ENCODE measurements at places on chromosomes 5 and 9.
A peak's percentile ranks its signal among the peaks of the same experiment; 100 is the strongest.

- DNase-seq: no peak
Observed at GRCh38 chr9:79581388-79581787, 9.6 kb downstream of the TLE4 start.

DNA sequence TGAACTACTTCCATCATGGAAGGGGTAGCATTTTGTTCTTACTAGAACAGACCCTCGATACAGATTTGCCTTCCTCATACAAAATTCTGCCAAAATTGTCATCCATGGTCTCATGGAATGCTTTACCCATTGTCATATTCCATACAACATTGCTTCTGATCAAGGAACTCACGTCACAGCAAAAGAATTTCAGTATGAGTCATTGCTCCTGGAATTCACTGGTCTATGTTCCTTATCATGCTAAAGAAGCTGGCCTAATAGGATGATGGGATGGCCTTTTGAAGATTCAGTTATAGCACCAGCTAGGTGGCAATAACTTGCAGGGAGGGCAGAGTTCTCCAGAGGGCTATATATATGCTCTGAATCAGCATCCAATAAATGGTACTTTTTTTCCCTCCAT is 18.2 kb upstream of the FNIP1 start:
- no peak for DNase-seq

DNA sequence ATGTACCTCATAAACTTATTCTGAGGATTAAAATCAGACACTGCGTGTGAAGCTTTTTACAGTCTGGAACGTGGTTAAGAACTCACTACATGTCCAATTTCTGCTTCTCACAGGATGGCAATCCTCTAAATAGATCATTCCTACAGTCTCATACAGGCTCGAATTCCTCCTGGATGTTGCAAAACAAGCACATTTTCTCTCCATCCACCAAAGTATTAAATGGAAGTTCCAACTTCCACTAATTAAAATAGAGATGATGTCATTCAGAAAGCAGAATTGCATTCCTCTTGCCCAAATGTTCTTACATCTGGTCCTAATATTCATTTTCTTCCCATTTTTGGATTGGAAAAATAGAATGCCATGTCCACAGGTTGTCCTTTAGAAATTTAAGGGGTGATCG is 145.5 kb upstream of the PCA3 start:
- no peak for DNase-seq

- no peak for DNase-seq
Observed at GRCh38 chr9:93460689-93461413, 7.5 kb upstream of the FAM120AOS start.

DNA sequence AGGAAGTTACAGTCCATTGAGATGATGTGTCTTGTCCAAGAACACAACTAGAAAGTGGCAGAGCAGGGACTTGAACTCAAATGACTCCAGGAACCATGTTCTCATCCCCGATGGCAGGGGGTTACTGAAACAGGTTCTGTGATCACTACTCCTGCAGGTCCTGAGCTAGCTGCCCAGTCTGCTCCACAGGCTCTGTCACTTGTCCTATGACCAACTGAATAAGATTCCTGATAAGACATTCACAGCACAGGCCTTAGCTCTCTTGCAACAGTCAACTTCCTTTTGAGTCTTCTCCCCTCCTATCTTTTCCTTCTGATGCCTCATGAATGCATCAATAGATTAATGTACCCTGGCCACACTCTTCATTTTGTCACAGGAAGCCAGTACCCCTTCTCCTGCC is 109.2 kb downstream of the SH3TC2 start:
- DNase-seq: no peak

GRCh38 chr5:56257010-56257409 is 23.9 kb upstream of the ANKRD55 start:
- DNase-seq: no peak

GRCh38 chr5:104048231-104048630 is 485.6 kb upstream of the NUDT12 start:
- DNase-seq: peak; percentile 15

DNA sequence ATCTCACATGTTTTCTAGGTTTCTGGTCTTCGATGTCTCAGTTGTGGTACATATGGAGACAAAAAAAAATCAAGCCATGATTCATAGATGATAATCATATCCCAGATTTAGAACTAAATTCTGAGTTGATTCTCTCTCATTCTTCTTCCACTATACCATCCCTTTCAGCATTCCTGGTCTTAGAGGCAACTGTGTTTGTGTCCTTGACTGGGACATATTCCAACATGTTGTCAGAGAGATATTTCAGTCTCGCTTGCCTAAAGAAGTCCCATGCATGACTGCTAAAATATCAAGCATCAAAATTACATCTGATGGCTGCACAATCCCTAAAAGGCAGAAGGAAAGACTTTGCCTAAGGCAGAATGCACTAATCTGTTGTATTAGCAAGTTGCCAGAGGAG is 236.6 kb downstream of the PSAT1 start:
- no peak for DNase-seq

DNA sequence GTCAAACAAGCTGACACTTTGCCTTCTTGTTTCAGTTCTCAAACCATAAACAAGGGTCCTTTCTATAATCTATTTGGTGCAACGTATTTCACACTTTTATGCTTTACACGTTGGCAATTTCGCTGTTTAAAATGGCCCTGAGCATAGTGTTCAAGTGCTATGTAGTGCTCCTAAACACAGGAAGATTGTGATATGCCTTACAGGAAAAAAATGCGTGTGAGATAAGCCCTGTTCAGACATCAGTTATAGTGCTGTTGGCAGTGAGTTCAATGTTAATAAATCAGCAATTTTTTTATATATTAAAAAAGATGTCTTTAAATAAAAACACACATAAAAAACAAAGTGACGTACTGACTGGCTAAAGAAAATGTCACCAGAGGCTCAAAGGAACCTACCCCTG is 23.9 kb downstream of the CLINT1 start:
- no peak for DNase-seq

DNA sequence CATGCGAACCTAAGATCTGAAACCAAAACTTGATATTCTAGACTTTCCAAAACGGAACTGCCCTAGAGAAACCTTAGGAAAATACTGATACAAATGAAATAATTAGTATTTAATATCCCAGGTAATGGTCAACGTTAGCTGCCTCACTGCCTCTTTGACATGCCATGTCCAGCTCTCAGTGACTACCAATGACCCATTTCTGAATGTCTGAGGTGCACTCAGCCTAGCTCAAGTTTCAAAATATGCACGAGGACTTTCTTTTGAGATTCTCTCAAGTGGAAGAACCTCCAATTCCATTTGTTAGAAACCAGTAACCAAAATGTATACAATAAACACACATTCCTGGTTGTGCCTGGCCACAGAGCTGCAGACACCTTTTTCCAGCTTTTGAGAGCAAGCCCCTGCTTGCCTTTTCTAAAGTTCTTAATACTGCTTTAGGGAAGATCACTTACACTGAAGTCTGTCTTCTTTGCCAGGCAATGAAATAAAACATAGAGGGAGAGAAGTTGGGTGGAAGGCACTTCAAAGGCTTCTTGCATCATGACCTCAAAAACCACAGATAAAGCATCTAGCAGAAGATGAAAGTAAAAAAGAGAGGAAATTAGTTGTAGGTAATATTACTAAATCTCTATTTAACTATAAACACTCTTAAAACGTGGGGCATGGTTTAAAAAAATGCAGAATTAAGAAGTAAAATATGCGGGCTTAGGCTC is 87.9 kb downstream of the MRPS27 start:
- no peak for DNase-seq

DNA sequence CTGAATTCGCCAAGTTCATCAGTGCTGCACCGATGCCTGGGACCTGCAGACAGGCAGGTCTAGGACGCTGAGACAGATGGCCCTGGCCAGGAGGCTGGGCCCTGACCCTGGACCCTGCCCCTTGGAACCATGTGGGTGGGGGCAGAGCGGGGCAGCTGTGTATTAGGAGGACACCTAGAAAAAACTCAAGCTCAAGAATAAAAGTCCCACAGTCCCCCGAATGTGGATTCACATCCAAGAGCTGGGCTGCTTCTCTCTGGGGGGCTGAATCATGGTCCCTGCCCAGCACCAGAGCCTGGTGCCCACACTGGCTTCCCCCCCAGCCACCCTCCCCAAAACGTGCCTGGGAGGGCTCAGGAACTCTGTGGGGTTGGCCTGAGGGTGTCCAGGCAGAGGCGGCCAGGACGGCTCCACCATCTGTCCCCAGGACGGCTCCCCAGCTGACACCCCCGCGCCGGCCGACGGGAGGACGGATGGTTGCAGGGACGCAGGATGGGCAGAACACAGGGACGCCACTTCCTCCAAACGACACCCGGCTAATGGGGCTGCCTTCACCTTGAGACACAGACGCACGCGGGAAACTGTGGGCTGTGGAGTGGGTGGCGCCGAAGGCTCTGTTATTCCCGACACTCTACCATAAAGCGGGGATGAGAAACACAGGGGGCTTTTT is 34.9 kb downstream of the EXD3 start:
- no peak for DNase-seq

GRCh38 chr5:73666891-73667290 is 40.9 kb downstream of the ARHGEF28 start:
- DNase-seq: no peak

- no peak for DNase-seq
Observed at GRCh38 chr5:22473886-22474285, 379.3 kb downstream of the CDH12 start.

DNA sequence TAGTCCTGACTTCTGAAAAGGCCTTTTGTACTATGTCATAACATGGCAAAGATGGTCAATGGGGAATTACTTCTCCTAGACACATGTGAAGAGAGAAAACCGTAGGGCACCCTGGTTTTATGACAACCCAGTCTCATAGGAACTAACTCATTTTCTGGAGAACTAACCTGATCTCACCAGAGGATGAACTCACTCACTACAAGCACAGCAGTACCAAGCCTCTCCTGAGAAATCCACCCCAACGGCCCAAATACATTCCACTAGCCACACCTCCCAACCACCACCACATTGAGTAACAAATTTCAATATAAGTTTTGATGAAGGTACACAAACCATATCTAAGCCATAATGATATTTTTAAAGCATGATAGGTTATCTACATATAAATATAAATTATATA is 909.3 kb upstream of the CDH10 start:
- no peak for DNase-seq

DNA sequence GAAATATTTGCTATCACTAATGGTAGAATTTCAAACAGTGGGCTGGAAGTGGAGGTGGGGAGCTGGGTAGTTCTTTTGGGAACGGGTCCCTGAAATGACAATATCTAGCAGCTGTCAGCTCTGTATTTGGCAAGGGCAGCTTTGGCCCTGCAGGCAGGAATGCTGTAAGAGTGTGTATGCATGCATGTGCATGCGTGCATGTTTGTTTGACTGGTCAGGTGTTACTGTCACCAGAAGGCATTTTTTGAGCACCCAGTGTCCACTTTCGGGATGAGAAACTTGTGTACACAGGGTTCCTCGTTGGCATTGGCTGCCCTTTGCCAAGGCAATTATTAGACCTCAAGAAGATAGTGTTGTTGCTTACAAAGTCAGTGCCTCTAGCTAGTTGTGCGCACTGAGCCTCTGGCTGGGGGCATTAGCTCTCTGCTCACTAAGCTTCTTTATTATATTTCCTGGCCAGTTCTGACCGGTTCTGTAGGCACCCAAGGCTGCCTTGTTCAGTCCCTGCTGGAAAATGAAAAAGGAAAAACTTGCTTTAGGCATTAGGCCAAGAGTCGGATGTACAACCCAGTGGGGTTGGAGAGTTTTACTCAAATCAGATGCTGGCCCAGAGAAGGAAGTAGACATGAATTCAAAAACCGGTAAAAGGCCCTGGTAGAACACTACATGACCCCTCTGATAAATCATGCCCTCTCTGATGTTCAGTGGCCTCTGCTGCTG is 2.0 kb downstream of the CYFIP2 start:
- DNase-seq: no peak

DNA sequence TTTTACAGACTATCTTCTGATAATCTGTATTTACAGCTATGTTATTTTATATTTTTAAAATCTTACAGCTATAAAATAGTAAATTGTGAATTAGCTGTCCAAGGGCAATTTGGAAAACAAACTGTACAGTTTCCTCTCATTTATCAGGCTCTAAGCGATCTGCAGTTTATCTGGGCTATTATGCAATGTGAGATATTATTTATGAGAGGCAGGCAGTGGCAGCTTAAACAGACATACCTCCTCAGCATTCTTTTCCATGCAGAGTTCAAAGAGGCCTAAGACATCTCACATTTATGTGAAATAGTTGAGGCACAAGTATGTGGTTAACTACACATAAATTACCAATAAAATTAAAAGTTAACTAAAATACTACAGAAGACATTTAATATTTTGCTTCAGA is 10.2 kb downstream of the NIPSNAP3B start:
- no peak for DNase-seq

DNA sequence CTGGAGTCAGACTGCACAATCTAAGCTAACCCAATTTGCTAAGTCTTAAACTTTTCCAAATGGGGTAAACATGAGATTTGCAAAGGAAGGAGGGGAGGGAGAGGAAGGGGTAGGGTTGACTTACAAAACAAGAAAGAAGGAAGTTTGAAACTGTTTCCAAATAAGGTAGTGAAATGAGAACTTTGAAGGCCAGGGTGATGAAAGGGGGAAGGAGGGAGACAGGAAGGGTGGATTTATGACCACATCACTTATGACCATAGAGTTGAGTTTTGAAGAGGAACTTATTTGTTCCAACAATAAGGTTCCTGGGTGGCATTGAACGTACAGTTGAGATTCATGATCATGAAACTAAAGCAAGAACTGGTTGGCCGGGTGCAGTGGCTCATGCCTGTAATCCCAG is 72.5 kb upstream of the DAPK1 start:
- no peak for DNase-seq

- DNase-seq: no peak
Observed at GRCh38 chr5:89849830-89850512, 559.6 kb downstream of the CETN3 start.

GRCh38 chr5:97224112-97224750 is 41.2 kb upstream of the RIOK2 start:
- no peak for DNase-seq

- DNase-seq: peak; percentile 17
Observed at GRCh38 chr5:106127985-106128384, 1542.8 kb downstream of the EFNA5 start.

- DNase-seq: no peak
Observed at GRCh38 chr9:101485924-101486692, 47.5 kb upstream of the RNF20 start.

- no peak for DNase-seq
Observed at GRCh38 chr5:71752441-71753190, 33.5 kb downstream of the CARTPT start.

GRCh38 chr9:74642376-74642775 is 145.2 kb downstream of the RORB start:
- DNase-seq: no peak

DNA sequence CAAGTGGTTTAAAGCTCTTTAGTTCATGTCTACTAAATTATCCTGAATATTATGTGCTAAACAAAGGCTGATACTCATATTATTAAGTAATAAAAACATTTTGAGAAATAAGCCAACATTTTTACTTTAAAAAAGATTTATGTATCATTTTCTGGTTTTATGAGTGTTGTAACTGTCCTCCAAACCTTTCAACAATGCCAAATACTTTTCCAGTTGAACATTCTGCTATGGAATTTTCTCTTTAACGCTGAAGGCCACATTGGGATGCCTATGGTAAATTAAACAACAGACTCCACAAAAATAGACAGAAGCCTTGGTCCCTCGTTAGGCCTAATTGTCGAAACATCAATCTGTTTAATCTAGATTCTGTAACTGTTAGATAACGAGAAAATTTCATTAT is 131.3 kb downstream of the GLIS3 start:
- DNase-seq: no peak

Measured in GM13977 (cell line).